ENCODE measurements at places on chromosomes 2 and 18. TPM values are rescaled to one million over a fixed set of nuclear protein-coding genes. Genes with fewer than 3 reads are reported as not detected.

ESPNL gene
- total RNA-seq = under 0.01 TPM

CYTIP gene
- total RNA-seq = 2.9 TPM

HOXD12 gene
- total RNA-seq = not detected

EIF4E2 gene
- total RNA-seq = 38.3 TPM

WIPF1 gene
- total RNA-seq = 1.2 TPM
